ENCODE measurements at places on chromosomes 13 and 19.

- DNase-seq, result no peak
These were observed 277.9 kb downstream of the ZNF536 start for GRCh38 chr19:30649934-30650614.

- no peak for DNase-seq
These were observed 1.3 kb downstream of the FOXA3 start for GRCh38 chr19:45865269-45865948.

GRCh38 chr13:62087124-62087523 lies 671.5 kb upstream of the PCDH20 start:
- DNase-seq, result no peak

DNA sequence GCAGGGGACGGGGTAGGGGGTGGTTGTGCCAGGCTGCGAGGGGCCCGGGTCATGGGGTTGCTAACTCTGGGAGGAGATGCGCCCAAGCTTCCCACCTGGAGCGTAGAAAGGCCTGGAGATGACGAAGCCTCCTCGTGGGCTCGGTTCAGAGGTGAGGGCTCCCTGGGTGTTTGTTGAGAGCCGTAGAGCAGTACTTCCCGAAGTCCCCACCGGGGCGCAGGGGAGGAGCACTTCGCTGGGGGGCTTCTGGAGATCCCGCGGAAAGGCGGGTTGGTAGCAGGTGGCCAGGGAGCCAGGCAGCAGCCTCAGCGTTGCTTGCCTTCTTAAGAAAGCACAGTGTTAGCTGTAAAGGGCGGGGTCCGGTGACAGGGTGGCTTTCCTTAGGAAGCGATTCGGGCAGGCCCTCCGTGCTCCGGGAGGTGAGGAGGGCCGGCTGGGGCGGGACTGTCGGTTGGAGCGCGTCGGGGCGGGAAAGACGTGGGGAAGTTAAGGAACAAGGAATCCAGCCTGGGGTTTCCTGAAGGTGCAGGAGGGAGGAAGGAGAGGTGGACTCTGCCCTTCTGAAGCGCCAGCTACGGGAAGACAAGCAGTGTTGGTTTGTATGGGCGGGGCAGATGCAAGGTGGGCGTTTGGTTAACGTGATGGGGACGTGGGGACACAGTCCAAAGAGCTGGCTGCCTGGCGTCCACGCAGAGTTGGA lies 3.3 kb downstream of the VSTM2B start:
- DNase-seq, result no peak

Data from activated T-cell treated with anti-CD3 and anti-CD28 coated beads for 1 hour (primary cell).